Type B pancreatic cell (in vitro differentiated cells): ENCODE measurements at places on chromosomes 5 and 9. TPM values are rescaled to one million over a fixed set of nuclear protein-coding genes. Genes with fewer than 3 reads are reported as not detected.

- H3K36me3 ChIP-seq, result no peaks in the 10 kb centered on the region
- H3K4me3 ChIP-seq, result peak overlapping the region; percentile 48
- no peaks in the 10 kb centered on the region for H3K27me3 ChIP-seq
- DNase-seq, result no peak
These were observed 576.3 kb downstream of the PDE4D start for GRCh38 chr5:59317023-59317773.

DNA sequence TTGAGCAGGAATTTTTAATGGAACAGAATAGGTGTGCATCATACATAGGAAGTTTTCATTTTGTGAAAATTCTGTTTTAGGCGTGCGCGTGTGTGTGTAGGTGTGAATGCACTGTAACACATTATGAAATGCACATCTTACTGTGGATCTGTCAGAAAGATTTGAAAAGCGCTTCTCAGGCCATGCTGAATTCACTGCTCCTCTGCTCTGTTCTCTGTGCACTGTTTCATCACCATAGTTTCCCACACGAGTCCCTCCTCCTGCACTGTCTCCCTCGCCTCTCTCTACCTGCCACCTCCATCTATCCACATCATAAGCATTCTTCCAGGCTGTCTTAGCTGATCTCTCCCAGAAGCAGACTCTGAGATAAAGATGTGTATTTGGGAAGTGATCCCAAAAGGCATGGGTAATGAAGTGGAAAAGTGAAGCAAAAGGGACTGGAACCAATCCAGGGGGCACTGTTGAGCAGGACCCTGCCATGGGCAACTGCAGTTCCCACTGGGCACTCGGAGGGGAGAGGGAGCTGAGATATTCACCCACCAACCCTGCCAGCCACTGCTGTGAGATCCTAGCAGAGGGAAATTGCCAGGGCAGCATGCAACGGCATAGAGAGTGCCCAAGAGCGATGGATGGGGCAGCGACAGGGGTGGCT, 65.9 kb downstream of the GABBR2 start:
- H3K4me1 ChIP-seq, result no peaks in the 10 kb centered on the region
- no peaks in the 10 kb centered on the region for H3K36me3 ChIP-seq
- H3K27ac ChIP-seq, result no peak overlapping the region
- H3K27me3 ChIP-seq, result peaks cover 7% of the 10 kb centered on the region
- no peak for DNase-seq

GRCh38 chr9:4180907-4181605, 118.8 kb downstream of the GLIS3 start:
- H3K4me1 ChIP-seq, result no peaks in the 10 kb centered on the region
- no peak for DNase-seq
- no peaks in the 10 kb centered on the region for H3K27me3 ChIP-seq

GRCh38 chr9:114203410-114204140, 48.2 kb downstream of the COL27A1 start:
- peaks cover 10% of the 10 kb centered on the region for H3K36me3 ChIP-seq
- no peaks in the 10 kb centered on the region for H3K27me3 ChIP-seq
- no peak overlapping the region for H3K4me3 ChIP-seq
- H3K27ac ChIP-seq, result no peak overlapping the region
- H3K4me1 ChIP-seq, result peaks cover 4% of the 10 kb centered on the region

Gene NLN
- total RNA-seq, result 44.4 and 47.2 TPM in 2 replicates

Gene PCDHGA2
- 0.17 and 0.69 TPM in 2 replicates for total RNA-seq

Gene SNAPC4
- total RNA-seq, result 14.4 and 15.7 TPM in 2 replicates
